ENCODE measurements at places on chromosomes 7 and 10. TPM values are rescaled to one million over a fixed set of nuclear protein-coding genes. Genes with fewer than 3 reads are reported as not detected.

The SPDYE9 gene
- total RNA-seq = not detected

The MALRD1 gene
- total RNA-seq = 0.52 TPM

The IRF5 gene
- total RNA-seq = 14.5 TPM

The ASB4 gene
- total RNA-seq = under 0.01 TPM

The MAP3K8 gene
- total RNA-seq = 18.7 TPM

The NKX1-2 gene
- total RNA-seq = not detected

The CALML3 gene
- not detected for total RNA-seq

The AKR1D1 gene
- not detected for total RNA-seq

The RGR gene
- 2.5 TPM for total RNA-seq

The FANK1 gene
- total RNA-seq = 0.78 TPM

The ELN gene
- total RNA-seq = 646 TPM

The SPOCK2 gene
- 6.8 TPM for total RNA-seq

The TMEM139 gene
- not detected for total RNA-seq

The ARMC10 gene
- total RNA-seq = 39.9 TPM

The MMP21 gene
- total RNA-seq = not detected

The PRKCQ gene
- total RNA-seq = 9.4 TPM

The DRGX gene
- not detected for total RNA-seq

The VSIR gene
- 115 TPM for total RNA-seq

The RRP12 gene
- 9.6 TPM for total RNA-seq

The FAM131B gene
- total RNA-seq = 2.0 TPM

The EPC1 gene
- 40.3 TPM for total RNA-seq

The ZNF804B gene
- total RNA-seq = not detected

The CDC14C gene
- not detected for total RNA-seq

The JCAD gene
- 64.2 TPM for total RNA-seq

The SLC39A12 gene
- not detected for total RNA-seq

The CLCN1 gene
- total RNA-seq = not detected

The SPDYE3 gene
- not detected for total RNA-seq

The CNPY1 gene
- not detected for total RNA-seq

The AZGP1 gene
- 3.1 TPM for total RNA-seq

The NANOS1 gene
- 24.4 TPM for total RNA-seq

The PPP1R9A gene
- total RNA-seq = 27.5 TPM

The AMZ1 gene
- total RNA-seq = 0.66 TPM

The MRPL32 gene
- 40.9 TPM for total RNA-seq

The COMMD3 gene
- total RNA-seq = 30.4 TPM

The CREB5 gene
- 15.7 TPM for total RNA-seq

The CXCL12 gene
- total RNA-seq = 48.6 TPM

The ZNHIT1 gene
- 77.1 TPM for total RNA-seq

The IL6 gene
- total RNA-seq = 2.0 TPM

The FFAR4 gene
- total RNA-seq = 0.42 TPM

The PDLIM1 gene
- total RNA-seq = 81.5 TPM

The CTTNBP2 gene
- total RNA-seq = 23.7 TPM

The MDH2 gene
- 91.3 TPM for total RNA-seq

The TRIL gene
- 9.4 TPM for total RNA-seq

The ACSM6 gene
- total RNA-seq = not detected

The UCN3 gene
- total RNA-seq = not detected

The CCDC172 gene
- not detected for total RNA-seq

The CYP3A4 gene
- total RNA-seq = not detected

The KLF14 gene
- total RNA-seq = not detected

All from esophagus muscularis mucosa (tissue), 4 donors.